IPS DF 6.9 (cell line): ENCODE measurements at places on chromosomes 13 and 19.

- no peak for DNase-seq
These were observed 23.3 kb upstream of the CACTIN start for GRCh38 chr19:3649888-3650287.

DNA sequence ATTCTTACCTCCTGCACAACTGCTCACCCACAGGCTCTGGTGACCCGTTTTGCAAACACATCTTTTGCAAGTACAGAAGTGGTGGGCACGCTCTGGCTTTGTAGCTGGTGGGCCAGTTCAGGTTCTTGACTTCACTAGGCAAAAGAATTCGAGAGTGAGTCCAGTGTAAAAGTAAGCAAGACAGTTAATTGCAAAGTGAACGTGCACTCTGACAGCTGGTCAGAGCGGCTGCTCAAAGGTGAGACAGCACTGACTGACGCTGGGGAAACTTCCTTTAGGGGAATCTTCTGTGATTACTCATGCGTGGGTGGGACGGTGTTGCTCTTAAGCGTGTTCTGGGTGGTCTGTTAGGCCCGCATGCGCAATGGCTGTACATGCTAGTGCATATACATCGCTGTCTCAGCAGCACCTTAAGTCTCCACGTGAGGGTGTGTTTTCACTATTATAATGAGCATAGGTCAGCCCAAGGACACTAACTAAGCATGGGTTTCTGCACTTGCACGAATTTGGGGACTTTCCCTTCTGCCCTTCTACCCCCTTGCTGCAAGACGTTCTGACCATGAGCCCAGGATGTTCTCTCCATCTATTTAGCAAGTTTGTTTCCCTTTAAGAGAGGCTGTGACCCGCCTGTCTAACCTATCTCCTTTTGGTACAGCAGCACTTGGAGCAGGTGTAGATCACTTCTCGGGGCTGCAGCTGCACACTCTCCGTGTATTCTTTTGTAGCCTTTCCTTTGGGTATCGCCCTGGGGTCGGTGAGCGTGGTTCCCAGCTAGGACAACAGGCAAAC lies 30.2 kb upstream of the CD33 start:
- no peak for DNase-seq

DNA sequence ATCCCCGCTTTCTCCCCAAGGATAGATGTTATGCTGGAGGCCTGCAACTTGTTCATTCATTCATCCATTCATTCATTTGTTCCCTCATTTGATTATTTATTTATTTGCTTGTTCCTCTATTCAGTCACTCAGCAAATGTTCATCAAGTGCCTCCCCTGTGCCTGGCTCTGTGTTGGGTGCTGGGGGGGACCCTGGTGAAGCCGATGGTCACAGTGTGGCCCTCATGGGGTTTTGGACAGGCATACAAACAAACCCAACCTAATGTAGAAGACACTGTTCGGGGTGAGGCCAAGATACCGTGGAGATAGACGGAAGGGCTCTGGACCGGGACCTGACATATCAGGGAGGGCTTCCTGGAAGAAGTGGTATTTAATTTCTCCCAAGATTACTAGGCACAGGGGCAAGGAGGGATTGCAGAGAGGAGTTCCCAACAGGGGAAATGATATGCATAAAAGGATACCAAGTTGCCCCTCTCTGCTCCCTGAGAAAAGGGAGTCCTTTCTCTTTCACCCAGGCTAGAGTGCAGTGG lies 58.1 kb downstream of the ZNF536 start:
- no peak for DNase-seq

DNA sequence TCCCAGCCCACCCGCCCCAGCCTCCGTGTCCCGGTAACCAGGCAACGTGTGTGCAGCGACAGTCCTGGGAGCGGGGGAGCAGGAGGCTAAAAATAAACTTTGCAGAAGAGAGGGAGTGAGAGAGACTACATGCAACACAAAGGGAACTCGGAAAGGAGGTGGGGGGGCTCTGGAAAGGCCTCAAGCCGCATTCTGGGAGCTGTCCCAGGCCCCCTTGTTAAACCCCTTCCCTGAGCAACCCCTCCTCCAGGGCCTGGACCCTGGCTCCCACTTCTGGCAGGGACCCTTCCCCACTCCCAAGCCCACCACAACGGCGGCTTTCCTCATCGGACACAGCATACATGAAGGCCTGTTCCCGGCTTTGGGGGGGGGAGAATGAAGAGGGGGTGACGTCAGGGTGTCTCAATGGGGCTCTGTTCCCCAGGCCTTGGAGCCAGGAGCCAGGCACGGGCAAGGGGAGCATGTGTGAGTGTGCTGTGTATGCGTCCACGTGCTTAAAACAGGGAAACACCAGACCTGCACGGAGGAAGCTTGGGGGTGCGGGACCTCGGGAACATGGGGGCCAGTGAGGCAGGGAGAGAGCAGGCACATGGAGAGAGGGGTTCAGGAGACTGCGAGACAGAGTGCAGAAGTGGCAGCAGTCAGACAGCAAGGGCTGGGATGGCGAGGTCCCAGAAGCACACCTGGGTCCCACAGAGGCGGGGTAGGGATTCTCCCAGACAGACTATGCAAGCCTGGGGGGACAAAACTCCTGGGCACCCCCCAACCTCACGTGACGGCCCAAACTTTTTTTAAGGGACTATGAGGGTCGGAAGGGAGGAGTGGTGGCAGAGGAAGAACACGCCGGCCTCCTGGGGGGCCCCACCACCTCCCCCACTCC lies 2.3 kb downstream of the ERF start:
- no peak for DNase-seq

DNA sequence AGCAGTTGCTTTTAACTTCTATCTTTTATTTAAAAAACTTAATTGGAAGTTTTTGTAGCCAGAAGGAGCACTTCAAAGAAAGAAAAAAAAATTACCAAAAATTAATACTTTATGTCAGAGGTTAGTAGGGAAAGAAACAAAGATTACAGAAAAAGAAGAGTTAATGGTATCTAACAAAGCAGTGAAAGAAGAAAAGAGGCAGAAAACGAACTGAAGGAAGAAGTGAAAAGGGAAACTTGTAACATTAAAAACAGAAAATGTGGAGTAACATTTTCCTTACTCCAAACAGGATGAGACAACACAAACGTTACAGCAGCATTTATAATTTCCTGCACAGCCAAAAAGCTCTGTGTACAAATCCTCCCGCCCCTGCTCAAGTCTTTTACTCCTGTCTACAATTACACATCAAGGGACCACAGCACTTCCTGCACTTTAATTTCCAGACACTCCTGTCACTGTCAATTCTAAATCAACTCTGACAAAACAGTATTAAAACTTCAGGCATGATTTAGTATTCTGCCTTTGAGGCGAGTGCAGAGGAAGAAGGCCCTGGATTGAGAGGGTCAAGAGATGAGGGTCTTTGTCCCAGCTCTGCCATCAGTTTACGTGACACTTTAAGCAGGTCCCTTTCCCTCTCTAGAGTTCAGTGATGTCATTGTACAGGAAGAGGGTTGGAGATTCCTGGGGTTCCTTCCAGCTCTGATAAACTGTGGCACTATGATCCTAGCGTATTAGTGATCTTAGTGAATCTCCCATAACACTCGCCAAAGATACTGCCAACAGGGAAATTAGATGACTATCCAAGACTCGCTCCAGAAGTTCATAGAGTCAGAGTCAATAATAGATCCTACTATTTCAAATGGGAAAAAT lies 53.2 kb upstream of the LSM14A start:
- DNase-seq = no peak

GRCh38 chr13:79481685-79482052 lies 714 bp downstream of the NDFIP2 start:
- DNase-seq = no peak

GRCh38 chr13:71255633-71256032 lies 611.4 kb downstream of the DACH1 start:
- DNase-seq = no peak

DNA sequence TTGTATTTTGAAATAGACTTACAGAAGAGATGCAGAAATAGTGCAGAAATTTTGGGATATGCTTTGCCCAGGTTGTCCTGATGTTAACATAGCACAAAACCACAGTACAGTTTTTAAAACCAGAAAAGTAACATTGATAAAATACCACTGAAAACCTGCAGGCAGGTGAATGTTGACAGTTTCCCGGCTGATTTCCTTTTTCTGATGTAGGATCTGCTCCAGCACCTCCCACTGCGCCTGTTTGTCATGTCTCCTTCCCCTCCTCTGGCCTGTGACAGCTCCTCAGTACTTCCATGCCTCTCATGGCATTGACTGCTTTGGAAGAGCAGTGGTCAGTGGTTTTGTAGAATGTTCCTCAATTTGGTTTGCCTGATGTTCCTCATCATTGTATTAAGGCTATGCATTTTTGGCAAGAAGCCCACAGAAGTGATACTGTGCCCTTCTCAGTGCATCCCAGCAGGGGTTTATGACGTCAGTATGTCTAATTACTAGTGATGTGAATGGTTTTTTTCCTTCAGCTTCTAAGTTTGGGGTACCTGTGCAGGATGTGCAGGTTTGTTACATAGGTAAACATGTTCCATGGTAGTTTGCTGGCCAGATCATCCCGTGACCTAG lies 31.0 kb downstream of the TDRD12 start:
- no peak for DNase-seq

DNA sequence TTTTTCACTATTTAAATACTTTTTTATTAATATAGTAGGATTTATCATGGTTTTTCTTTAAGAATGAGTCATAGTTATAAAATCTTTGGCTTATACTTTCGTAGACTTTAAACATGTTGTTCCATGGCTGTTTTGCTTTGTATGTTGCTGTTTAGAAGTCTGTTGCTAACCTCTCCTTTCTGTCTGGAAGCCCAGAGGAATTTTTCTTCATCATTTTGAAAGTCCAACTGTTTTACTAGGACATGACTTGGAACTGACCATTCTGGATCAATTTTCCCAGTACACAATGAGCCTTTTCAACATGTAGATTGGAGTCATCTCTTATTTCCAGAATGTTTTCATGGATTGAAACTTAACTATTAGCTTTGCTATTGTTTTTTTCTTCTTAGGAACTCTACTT lies 7.9 kb downstream of the CAB39L start:
- DNase-seq = no peak

DNA sequence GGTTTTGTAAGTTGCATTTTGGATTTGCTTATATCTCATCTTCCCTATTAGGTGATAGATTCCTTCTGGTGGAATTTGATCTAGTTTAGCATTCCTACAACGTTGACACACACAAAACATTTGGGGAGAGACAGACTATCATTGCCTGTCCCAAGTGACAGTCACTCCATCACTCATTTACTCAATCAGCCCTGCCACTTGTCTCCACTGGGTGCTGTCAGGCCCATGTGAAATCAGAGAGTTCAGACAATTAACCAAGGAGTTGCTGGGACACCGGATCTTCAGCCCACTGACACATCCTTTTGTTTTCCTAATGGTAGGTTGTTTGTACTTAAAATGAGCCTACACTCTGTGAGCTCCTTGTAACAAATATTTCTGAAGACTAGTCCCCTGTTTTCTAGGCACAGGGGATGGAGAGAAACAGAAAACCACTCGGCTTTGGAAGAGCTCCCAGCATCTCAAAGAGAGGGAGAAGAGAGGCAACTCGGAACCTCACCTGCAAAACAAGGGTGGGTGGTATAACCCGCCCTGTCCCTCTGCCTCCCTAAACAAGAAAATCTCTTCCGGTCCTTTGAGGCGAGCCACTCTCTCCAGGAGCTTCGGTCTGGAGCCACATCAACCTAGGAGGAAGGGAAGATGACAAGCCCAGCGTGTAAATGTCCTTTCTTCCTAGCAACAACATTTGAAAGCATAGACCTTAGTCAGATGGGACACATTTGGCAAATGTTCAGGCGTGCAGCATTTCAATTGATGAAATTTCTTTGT lies 440.9 kb upstream of the KLF12 start:
- DNase-seq = no peak

DNA sequence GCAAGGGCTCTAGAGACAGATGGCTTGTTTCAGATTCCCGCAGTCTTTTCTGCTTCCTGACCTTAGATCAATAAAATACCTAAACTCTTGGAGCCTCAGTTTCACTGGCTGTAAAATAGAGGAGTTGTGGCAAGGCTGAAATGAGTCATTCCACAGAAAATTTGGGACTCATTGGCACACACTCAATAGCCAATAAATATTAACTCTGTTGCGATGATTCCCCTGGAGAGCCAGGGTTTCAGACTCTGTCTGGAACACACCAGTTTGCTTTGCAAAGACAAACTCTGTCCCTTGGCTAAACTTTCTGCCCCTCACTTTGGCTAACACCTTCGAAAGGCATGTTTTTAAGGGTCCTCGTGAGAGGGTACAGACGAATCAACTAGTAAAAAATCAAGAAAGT lies 18.1 kb upstream of the UBE2L5 start:
- DNase-seq = no peak

- DNase-seq = no peak
These were observed 11.2 kb downstream of the LGALS4 start for GRCh38 chr19:38801359-38802095.

- DNase-seq = no peak
These were observed 237.6 kb upstream of the MAB21L1 start for GRCh38 chr13:35714121-35714520.

- DNase-seq = no peak
These were observed 169.2 kb upstream of the IRS2 start for GRCh38 chr13:109955598-109955997.

- no peak for DNase-seq
These were observed 22.6 kb downstream of the KLF5 start for GRCh38 chr13:73081256-73081915.

DNA sequence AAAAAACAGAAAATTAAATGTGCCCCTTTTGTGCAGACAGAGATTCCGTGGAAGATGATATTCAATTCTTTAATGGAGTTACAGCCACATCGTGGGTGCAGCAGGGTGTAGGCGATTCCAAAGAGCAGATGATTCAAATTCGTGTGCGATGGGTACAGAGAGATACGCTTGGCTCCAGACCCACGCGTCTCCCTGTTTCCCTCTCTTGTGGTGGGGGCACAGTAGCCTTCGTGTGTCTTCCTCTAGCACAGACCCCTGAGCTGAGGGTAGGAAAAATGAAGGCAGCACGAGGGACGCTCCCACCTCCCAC lies 4.8 kb downstream of the TSPAN16 start:
- no peak for DNase-seq

DNA sequence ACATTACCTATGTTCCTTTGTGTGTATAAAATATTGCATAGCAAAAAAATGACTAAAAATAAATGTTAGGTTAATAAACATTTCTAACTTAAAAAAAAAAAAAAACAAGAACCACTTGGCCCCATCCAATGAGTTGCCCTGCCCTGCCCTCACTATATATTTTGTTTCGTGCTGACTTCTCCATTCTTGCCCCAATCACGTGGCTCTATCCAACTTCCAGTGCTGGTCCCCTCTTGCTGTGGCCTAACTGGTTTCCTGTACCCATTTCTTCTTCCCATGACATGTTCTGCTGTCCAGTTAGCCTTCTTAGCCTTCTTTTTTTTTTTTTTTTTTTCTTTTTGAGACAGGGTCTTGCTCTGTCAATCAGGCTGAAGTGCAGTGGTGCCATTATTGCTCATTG lies 151.6 kb downstream of the FOXO1 start:
- DNase-seq = no peak

DNA sequence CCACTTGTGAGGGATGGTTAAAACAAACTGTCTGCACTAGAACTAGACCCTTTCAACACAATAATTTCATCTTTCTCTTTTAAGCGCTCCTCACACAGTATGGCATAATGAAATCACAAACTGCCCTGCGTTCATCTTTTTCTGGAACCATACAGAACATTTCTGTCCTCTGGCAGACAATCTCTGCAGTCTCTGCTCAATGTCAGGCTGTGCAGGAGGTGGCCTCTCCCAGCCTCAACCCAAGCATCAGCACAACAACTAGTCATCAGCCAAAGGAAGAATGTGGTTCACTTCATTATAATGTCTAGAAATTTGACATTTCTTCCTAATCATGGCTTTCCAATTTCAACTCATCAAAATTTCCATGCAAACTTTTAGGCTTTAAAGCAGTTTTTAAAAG lies 125.1 kb upstream of the STARD13 start:
- no peak for DNase-seq

- no peak for DNase-seq
These were observed 6.0 kb downstream of the TMIGD2 start for GRCh38 chr19:4295972-4296771.

GRCh38 chr19:3343619-3344502 lies 22.5 kb upstream of the NFIC start:
- DNase-seq = no peak
